Pancreas (tissue), 10 donors: ENCODE measurements at places on chromosomes 5 and 9. TPM values are rescaled to one million over a fixed set of nuclear protein-coding genes. Genes with fewer than 3 reads are reported as not detected.

DNA sequence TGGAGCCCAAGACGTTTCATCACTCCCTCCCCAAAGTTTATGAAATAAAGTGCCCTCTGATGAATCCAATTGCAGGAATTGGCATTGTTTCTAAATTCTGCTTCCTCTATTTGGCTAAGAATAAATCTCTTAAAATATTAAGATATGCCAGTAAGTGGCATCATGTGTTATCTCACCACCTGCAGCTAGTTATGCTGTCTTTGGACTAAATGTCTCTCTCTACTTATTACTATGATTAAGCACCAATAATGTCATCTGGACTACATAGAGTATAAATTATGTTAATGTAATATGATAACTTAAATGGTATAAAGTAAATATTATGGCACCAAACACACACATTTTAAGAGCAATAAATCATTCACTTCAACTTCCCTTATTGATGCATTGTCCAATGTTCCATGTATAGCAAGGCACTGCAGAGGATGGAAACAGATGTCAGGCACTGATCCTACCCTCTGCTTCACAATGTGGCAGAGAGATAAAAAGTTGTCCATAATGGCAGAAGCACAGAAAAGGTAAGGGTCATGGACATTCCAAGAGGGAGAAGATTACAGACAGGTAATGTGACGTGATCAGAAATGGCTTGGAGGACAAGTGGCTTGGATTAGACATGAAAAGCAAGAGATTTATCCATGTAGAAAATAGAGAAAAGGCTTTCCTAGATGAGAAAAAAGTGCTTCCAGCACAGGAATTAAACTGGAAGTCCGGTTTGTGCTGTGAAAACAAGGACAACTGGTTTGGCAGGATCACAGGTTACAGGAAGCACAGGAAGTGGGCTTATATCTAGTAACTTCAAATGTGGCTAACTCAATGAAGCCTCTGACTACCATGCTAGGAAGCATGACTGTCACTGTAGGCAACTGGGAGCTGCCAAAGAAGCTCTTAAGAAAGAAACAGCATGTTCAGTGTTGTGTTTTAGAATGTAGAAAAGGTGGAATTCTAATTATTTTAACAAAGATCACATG lies 26.7 kb downstream of the MARCHF11 start:
- DNase-seq = no peak
- no peaks in the 10 kb centered on the region for H3K36me3 ChIP-seq
- no peak overlapping the region for H3K27ac ChIP-seq
- no peaks in the 10 kb centered on the region for H3K4me1 ChIP-seq
- no peak overlapping the region for H3K4me3 ChIP-seq

DNA sequence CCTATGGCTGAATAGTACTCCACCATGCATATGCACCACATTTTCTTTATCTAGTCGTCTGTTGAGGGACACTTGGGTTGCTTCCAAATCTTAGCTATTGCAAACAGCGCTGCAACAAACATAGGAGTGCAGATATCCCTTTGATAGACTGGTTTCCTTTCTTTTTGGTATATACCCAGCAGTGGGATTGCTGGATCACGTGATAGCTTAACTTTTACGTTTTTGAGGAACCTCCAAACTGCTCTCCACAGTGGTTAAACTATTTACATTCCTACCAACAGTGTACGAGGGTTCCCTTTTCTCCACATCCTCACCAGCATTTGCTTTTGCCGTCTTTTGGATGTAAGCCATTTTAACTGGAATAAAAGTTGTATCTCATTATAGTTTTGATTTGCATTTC lies 142.6 kb downstream of the TARS1 start:
- no peaks in the 10 kb centered on the region for H3K36me3 ChIP-seq
- H3K27me3 ChIP-seq = no peaks in the 10 kb centered on the region
- H3K4me1 ChIP-seq = no peaks in the 10 kb centered on the region
- H3K4me3 ChIP-seq = no peak overlapping the region
- H3K27ac ChIP-seq = no peak overlapping the region
- no peak for DNase-seq

- no peaks in the 10 kb centered on the region for H3K27me3 ChIP-seq
- no peaks in the 10 kb centered on the region for H3K4me1 ChIP-seq
- H3K27ac ChIP-seq = no peak overlapping the region
- H3K36me3 ChIP-seq = no peaks in the 10 kb centered on the region
- no peak overlapping the region for H3K4me3 ChIP-seq
Observed at GRCh38 chr9:14517154-14517906, 175.9 kb downstream of the ZDHHC21 start.

PCDHGB4 gene
- polyA plus RNA-seq = 0.56 TPM

GRCh38 chr5:130708754-130709153 lies 456.3 kb downstream of the HINT1 start:
- H3K4me1 ChIP-seq = no peaks in the 10 kb centered on the region
- DNase-seq = no peak
- H3K4me3 ChIP-seq = no peak overlapping the region
- H3K27ac ChIP-seq = no peak overlapping the region
- no peaks in the 10 kb centered on the region for H3K36me3 ChIP-seq

DOLPP1 gene
- 7.1 TPM for polyA plus RNA-seq

- H3K4me1 ChIP-seq = peaks cover 40% of the 10 kb centered on the region
- no peak for DNase-seq
- H3K4me3 ChIP-seq = no peak overlapping the region
Observed at GRCh38 chr5:173495225-173495904, 121.1 kb downstream of the BOD1 start.

GRCh38 chr5:28632607-28633006 lies 1594.2 kb upstream of the CDH9 start:
- no peak for DNase-seq
- H3K4me1 ChIP-seq = no peaks in the 10 kb centered on the region
- no peaks in the 10 kb centered on the region for H3K36me3 ChIP-seq

DNA sequence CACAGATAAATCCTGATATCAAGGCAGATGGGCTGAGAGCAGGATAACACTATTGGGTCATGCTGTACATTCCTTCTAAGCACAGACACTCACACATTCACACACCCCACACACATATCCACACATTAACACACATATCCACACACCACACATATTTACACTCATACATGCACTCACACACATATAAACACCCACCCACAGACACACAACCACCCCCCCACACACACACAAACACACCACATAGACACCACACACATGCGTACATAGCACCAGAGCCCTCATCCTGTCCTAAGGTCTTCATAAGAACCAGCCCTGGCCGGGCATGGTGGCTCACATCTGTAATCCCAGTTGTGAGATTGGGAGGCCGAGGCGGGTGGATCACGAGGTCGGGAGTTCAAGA lies 322.3 kb upstream of the ADCY2 start:
- DNase-seq = no peak
- no peaks in the 10 kb centered on the region for H3K36me3 ChIP-seq
- no peaks in the 10 kb centered on the region for H3K4me1 ChIP-seq
- H3K27ac ChIP-seq = no peak overlapping the region
- no peak overlapping the region for H3K4me3 ChIP-seq
- no peaks in the 10 kb centered on the region for H3K27me3 ChIP-seq

GRCh38 chr9:92720807-92721535 lies 43.7 kb downstream of the BICD2 start:
- no peak for DNase-seq
- no peak overlapping the region for H3K27ac ChIP-seq
- no peaks in the 10 kb centered on the region for H3K27me3 ChIP-seq
- no peaks in the 10 kb centered on the region for H3K4me1 ChIP-seq
- H3K36me3 ChIP-seq = peaks cover 36% of the 10 kb centered on the region

ZNF622 gene
- 21.3 TPM for polyA plus RNA-seq

CDC20B gene
- polyA plus RNA-seq = not detected

GRCh38 chr5:61737301-61737963 lies 405.4 kb downstream of the ZSWIM6 start:
- no peak overlapping the region for H3K4me3 ChIP-seq
- DNase-seq = no peak

DNA sequence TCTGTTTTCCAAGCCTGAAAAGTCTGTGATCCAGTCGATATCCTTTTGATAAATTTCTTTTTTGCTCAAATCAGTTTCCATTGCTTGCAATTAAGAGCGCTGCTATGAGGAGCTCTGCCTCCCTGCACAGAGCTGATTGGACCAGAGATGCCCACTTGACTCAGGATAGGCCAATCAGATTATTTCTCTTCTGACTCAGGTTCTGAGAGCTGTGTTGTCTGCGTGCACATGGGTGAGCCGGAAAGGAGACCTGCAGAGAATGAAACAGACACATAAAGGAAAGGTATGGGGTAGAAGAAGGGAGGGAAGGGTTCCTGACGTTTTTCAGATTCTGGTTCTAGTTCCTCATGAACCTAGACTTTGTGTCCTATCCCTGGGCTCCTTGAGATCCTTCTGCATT lies 15.8 kb upstream of the FABP6 start:
- H3K4me3 ChIP-seq = no peak overlapping the region
- H3K27me3 ChIP-seq = no peaks in the 10 kb centered on the region
- DNase-seq = no peak
- no peaks in the 10 kb centered on the region for H3K4me1 ChIP-seq
- no peak overlapping the region for H3K27ac ChIP-seq

DNA sequence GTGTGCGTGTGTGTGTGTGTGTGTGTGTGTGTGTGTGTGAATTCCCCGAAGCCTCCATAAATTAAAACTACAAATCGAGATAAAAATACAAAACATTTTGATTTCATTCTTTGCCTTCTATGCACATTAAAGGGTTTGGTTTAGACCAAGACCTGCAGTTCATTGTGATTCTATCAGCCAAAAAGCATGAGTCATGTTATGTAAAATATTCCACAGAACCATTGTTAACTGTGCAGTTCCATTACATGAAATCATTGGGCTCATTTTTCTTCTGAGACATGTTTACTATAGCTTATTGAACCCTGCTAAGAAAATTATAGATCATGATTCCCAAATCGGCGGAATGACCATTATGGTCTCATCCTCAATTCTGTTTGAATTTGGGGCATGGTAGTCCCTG lies 11.7 kb downstream of the CAVIN4 start:
- no peak for DNase-seq
- no peaks in the 10 kb centered on the region for H3K27me3 ChIP-seq
- H3K4me3 ChIP-seq = no peak overlapping the region
- H3K36me3 ChIP-seq = no peaks in the 10 kb centered on the region
- H3K27ac ChIP-seq = no peak overlapping the region
